Effector memory CD4-positive, alpha-beta T cell (primary cell): ENCODE measurements at places on chromosomes 12 and 14.
A peak's percentile ranks its signal among the peaks of the same experiment; 100 is the strongest.

GRCh38 chr12:40946612-40947194, 241.4 kb upstream of the PDZRN4 start:
- DNase-seq = no peak
- no peaks in the 10 kb centered on the region for H3K36me3 ChIP-seq
- H3K27me3 ChIP-seq = no peaks in the 10 kb centered on the region
- no peak overlapping the region for H3K27ac ChIP-seq
- H3K4me3 ChIP-seq = no peak overlapping the region

DNA sequence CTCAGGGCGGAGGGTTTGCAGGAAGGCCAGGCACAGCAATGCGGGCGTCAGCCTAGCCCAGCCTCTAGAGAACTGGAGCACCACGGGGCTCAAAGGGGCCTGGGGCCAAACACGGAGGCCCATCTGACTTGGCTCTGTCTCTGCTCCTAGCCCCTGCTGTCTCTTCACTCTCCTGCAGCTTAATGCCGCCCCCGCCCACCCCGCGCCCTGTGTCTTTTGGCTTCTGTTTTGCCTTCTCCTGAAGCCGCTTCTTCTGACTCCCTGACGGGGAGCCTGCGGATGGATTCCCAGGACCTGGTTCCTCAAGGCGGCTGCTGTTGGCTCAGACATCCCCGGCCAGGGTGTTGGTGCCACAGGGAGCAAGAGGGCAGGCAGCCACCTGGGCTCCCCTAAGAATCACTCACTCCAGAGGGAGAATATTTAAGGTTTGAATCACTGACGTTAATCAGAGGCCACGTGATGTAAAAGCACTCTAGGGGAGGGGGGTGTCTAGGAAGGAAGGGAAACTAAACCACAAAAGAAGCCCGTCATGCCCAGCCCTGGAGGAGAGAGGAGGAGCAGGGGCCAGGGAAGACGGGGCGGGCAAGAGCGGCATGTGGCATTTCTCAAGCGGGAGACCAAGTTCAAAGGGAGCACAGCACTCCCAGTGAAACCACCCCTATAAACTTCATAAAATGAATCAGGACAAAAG, 36.9 kb upstream of the PRMT8 start:
- DNase-seq = no peak
- H3K27me3 ChIP-seq = no peaks in the 10 kb centered on the region
- no peaks in the 10 kb centered on the region for H3K4me1 ChIP-seq
- no peak overlapping the region for H3K27ac ChIP-seq
- H3K4me3 ChIP-seq = no peak overlapping the region
- no peaks in the 10 kb centered on the region for H3K36me3 ChIP-seq

- H3K27ac ChIP-seq = no peak overlapping the region
- peaks cover 9% of the 10 kb centered on the region for H3K4me1 ChIP-seq
- no peaks in the 10 kb centered on the region for H3K27me3 ChIP-seq
These were observed 2.7 kb downstream of the KITLG start for GRCh38 chr12:88577537-88577936.

DNA sequence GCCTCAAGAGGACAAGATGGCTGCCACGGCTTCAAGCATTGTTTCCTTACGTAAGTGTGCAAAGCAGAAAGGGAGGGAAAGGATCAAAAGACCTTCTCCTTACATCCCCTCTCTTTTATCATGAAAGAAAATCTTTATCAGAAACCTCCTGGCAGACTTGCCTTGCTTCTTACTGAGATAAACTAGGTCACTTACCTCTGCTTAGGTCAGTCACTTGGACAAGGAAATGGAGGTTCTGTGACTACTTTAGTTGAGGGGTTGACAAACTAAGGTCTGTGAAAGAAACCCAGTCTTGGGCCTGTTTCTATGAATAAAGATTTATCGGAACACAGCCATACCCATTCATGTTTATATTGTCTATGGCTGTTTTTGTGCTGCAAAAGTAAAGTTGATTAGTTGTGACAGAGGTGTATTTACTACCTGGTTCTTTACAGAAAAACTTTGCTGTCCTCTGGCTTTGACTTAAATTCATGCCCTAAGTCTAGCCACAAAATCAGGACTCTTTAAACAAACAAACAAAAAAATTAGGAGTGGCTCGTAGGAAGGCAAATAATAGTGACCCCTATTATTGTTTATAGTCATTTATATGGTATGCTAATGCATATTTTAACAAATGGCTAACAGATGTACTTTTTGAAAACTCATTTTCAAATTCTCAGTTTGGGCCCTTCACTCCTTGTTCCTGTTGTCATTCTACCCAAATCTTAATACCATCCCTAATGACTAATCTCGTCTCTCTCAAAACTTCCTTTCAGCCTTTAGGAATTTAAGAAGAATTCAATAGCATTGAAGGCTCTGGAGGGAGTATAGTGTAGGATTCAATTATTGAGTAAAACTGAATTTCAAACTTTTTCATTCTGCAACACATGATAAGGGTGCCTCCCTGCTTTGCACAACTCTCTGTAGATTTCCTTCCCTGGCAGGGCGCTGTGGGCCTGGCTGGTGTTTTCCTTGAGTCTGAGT, 42.0 kb upstream of the ATP2B1 start:
- no peak overlapping the region for H3K4me3 ChIP-seq
- no peaks in the 10 kb centered on the region for H3K27me3 ChIP-seq
- H3K36me3 ChIP-seq = no peaks in the 10 kb centered on the region
- no peaks in the 10 kb centered on the region for H3K4me1 ChIP-seq
- H3K27ac ChIP-seq = no peak overlapping the region
- no peak for DNase-seq

- H3K27me3 ChIP-seq = no peaks in the 10 kb centered on the region
- peaks cover 18% of the 10 kb centered on the region for H3K4me1 ChIP-seq
- no peak overlapping the region for H3K4me3 ChIP-seq
- DNase-seq = no peak
- H3K27ac ChIP-seq = no peak overlapping the region
- H3K36me3 ChIP-seq = peaks cover 30% of the 10 kb centered on the region
These were observed 66.5 kb downstream of the ATF7IP start for GRCh38 chr12:14431975-14432374.

- no peak for DNase-seq
- H3K27ac ChIP-seq = no peak overlapping the region
- H3K4me3 ChIP-seq = no peak overlapping the region
- no peaks in the 10 kb centered on the region for H3K4me1 ChIP-seq
- H3K27me3 ChIP-seq = no peaks in the 10 kb centered on the region
- no peaks in the 10 kb centered on the region for H3K36me3 ChIP-seq
These were observed 23.6 kb upstream of the TMEM260 start for GRCh38 chr14:56555921-56556570.

DNA sequence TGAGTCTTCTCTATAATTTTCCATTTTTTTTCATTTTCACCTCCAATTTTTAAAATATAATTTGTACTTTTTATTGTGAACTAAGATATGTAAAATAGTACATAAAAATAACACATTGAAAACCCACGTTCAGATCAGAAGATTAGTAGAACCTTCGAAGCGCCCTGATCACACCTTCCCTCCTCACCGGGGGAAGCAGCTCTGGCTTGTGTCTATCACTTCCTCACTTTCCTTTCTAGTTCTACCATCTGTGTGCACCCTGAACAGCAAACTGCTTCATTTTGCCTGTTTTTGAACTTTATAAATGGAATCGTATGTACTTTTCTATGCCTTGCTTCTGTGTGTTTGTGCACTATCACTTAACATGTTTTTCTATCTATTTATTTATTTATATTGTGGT, 11.8 kb upstream of the CD27 start:
- no peak overlapping the region for H3K4me3 ChIP-seq
- no peaks in the 10 kb centered on the region for H3K36me3 ChIP-seq
- no peak overlapping the region for H3K27ac ChIP-seq
- no peaks in the 10 kb centered on the region for H3K27me3 ChIP-seq
- no peak for DNase-seq

DNA sequence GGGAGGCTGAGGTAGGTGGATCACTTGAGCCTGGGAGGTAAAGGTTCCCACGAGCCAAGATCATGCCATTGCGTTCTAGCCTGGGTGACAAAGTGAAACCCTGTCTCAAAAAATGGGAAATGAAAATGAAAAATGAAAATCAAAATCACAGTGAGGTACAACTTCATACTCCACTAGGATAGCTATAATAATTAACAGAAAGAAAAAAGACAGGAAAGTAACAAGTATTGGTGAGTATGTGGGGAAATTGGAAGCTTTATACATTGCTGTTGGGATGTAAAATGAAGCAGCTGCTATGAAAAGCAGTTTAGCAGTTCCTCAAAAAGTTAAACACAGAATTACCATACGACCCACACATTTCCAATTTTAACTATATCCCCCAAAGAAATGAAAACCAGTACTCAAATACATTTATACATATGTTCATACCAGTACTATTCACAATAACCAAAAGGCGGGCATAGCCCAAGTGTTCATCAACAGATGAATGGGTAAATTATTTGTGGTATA, 22.2 kb downstream of the SGPP1 start:
- H3K4me3 ChIP-seq = no peak overlapping the region
- DNase-seq = no peak
- H3K27me3 ChIP-seq = no peaks in the 10 kb centered on the region
- H3K36me3 ChIP-seq = no peaks in the 10 kb centered on the region
- H3K4me1 ChIP-seq = no peaks in the 10 kb centered on the region

DNA sequence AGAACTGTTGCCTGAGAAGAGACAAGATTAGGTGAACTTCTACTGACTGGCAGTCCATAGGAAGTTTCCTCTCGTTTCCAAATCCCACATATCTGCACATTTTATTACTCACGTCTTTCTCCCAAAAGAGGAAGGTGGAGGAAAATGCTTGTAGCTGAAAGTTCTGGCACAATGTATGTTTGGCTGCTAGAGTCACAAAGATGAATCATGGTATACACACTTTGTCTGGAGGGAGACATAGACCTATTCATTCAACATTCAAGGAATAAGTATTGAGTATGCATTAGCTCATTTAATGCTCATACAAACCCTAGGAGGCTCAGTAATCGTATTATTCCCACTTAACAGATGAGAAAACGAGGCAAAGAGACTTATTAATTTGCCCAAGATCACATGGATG, 291.8 kb downstream of the FOXN3 start:
- H3K36me3 ChIP-seq = no peaks in the 10 kb centered on the region
- no peak overlapping the region for H3K4me3 ChIP-seq
- H3K4me1 ChIP-seq = no peaks in the 10 kb centered on the region
- no peaks in the 10 kb centered on the region for H3K27me3 ChIP-seq
- DNase-seq = no peak

DNA sequence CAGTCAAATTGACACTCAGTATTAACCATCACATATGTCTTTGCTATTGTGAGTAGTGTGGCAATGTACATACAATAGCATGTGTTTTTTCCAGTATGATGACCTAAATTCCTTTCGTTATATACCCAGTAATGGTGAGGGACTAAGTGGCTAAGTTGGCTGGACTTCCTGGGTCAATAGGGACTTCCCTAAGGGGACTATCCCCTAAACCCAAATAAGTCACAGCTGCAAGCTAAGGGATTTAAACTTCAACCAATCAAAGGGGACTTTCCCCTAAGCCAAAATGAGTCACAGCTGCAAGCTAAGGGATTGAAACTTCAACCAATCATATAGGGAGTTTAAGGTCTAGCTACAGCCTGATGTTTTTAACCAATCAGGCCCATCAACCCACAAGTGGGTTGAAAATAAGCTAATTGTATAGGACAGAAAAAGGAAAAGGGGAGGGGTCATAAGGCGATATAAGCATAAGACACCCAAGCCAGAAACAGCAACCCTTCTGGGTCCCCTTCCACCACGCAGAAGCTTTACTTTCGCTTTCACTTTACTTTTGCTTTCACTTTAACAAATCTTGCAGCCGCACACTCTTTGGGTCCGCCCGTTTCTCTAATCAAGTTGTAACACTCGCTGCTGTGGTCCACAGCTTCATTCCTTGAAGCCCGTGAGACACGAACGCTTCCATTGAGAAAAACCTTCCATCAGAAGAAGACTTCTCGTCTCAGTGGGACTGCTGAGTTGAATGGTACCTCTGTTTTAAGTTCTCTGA, 404.4 kb downstream of the FLRT2 start:
- H3K4me1 ChIP-seq = peaks cover 7% of the 10 kb centered on the region
- H3K27me3 ChIP-seq = no peaks in the 10 kb centered on the region
- peak overlapping the region; percentile 77 for H3K4me3 ChIP-seq
- H3K36me3 ChIP-seq = no peaks in the 10 kb centered on the region
- peak overlapping the region; percentile 77 for H3K27ac ChIP-seq

DNA sequence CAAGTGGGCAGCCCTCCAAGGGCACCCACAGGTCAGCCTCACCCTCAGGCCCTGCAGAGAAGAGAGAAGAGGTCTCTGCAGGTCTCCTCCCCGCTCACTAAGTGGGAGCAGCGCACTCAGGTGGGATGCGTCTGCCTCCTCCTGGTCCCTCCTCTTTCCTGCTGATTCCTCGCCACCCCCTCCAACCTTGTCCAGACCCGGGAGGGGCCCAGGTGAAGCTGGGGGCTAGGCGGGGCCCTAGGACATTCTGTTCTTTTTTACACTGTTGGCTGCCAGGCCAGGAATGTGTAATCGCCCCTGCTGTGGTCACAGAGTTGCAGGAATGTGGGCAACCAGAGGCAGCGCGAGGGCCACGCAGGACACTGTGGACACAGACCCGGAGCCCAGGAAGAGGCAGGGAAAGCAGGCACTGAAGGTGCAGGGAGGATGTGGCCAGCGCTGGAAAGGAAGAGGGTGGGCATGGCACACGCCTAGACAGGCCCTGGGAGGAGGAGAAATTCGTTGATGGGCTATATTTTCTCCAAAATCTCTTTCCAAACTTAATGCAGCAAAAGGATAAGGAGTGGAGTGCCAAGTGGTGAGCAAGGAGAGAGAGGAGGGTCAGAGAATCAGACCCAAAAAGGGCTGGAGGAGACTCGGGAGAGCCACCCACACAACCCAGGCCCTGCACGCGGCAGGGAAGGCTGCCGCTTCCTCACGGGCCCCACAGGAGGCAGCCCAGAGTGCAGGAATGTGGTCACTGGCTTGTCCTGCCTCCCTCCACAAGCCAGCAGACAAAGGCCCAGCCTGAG, 911 bp upstream of the SCNN1A start:
- no peaks in the 10 kb centered on the region for H3K36me3 ChIP-seq
- H3K27ac ChIP-seq = no peak overlapping the region
- peak overlapping the region; percentile 36 for H3K4me3 ChIP-seq
- H3K4me1 ChIP-seq = peaks cover 19% of the 10 kb centered on the region
- H3K27me3 ChIP-seq = no peaks in the 10 kb centered on the region

GRCh38 chr12:5051913-5052312, 8.2 kb downstream of the KCNA5 start:
- no peak for DNase-seq
- H3K4me3 ChIP-seq = no peak overlapping the region
- H3K27ac ChIP-seq = no peak overlapping the region
- no peaks in the 10 kb centered on the region for H3K4me1 ChIP-seq
- no peaks in the 10 kb centered on the region for H3K36me3 ChIP-seq

- H3K36me3 ChIP-seq = no peaks in the 10 kb centered on the region
- H3K27me3 ChIP-seq = no peaks in the 10 kb centered on the region
- no peak overlapping the region for H3K27ac ChIP-seq
- H3K4me1 ChIP-seq = no peaks in the 10 kb centered on the region
These were observed 587.7 kb downstream of the RPL10L start for GRCh38 chr14:46063872-46064271.

- no peaks in the 10 kb centered on the region for H3K27me3 ChIP-seq
- no peak overlapping the region for H3K27ac ChIP-seq
- DNase-seq = no peak
- H3K36me3 ChIP-seq = no peaks in the 10 kb centered on the region
- no peaks in the 10 kb centered on the region for H3K4me1 ChIP-seq
These were observed 39.9 kb downstream of the DNAI7 start for GRCh38 chr12:25155022-25155576.
